Cardiac fibroblast (primary cell): ENCODE measurements at places on chromosomes 1 and 21.

DNA sequence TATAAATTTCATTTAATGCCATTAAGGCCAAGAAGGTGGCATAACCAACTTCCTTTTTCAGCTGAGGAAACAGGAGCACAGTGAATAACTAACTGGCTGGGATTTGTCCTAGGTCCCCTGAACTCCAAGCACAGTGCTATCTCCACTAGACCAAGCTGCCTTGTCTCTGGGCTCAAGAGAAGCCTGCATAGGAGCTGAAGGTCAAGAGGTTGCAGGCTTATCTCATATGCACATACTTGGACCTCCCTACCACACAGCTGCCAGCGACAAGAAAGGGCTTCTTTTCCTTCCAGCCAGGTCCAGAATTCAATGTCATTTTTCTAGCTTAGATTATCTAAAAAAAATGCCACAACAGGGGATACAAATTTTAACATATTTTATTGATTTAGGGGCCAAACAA lies 27.1 kb downstream of the AK2 start:
- no peak for DNase-seq

- DNase-seq, result peak; percentile 86
These were observed 52.4 kb upstream of the USP1 start for GRCh38 chr1:62384276-62385005.

- no peak for DNase-seq
These were observed 247.3 kb downstream of the FOXD2 start for GRCh38 chr1:47684964-47685762.

DNA sequence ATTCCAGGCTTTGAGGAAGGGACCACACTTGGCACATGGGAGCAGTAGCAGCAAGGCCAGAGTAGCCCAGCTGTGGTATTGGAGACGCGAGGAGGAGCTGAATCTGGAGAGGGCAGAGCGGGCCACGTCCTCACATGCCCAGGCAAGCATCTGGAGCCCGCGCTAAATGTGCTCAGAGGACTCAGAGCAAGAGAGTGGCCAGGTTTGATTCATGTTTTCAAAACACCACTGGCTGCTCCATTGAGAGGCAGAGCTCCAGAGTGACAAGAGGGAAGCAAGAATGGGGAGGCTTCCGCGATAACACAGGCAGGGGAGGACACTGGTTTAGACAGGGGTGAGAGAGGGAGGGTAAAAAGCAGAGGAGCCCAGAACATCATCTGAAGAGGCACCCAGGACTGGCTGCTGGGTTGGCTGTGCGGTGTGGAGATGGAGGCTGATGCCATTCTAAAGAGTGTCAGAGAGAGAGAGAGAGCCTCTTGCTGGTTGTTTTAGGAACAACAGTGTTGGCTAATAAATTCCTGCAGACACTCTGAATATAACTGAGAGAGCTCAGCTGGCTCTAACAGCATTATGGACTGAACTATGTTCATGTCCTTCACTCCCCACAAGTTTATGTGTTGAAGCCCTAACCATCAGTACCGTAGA lies 32.3 kb downstream of the RCAN1 start:
- peak; percentile 69 for DNase-seq

DNA sequence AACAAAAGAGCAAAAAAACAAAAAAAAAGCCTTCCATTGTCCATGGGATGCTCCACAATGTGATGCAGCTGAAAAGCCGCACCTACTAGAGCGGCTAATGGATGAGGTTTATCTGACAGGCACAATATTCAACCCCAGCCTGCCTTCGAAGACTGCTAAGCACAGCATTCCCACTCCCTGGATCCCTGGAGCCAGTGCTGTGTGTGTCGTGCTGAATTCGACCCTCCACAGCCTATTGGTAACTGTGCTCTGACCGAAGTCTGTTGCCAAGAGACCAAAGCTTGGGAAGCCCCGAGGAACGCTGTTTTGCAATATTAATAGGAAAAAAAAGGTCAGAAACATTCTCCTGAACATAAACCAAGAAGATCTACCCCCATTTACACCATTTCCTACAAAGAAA lies 57.2 kb upstream of the PUM1 start:
- no peak for DNase-seq

GRCh38 chr1:109793089-109793485 lies 29.4 kb upstream of the EPS8L3 start:
- no peak for DNase-seq

DNA sequence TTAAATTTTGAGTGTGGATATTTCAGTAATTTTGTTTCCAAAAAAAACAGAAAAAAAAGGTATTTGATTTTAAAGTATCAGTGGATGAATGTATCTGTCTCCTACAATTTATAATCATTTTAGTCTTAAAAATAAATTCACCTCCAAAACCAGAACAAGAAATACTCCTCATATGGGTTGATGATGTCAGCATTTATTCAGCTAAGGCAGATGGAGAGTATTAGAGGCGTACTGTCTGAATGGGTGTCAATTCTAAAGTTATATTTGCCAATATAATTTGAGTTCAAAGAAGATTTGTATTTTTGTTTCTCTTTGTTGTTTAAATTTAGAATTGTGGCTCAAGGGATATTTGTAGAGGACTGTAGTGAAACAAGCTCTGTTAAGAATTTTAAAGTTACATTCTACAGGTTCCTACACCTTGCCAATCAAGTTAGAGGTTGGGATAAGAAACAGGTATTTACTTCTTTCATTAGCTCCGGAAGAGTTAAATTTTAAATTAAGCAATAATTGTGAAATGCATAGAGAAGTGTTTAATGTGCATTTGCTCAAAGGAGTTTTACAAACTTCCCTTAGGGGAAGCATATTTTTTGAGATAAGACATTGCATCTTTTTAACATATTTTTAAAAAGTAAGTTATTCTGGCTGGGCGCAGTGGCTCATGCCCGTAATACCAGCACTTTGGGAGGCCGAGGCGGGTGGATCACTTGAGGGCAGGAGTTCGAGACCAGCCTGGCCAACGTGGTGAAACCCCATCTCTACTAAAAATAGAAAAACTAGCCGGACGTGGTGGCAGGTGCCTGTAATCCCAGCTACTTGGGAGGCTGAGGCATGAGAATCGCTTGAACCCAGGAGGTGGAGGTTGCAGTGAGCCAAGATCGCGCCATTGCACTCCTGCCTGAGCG lies 1.2 kb downstream of the PLA2G4A start:
- DNase-seq, result no peak

- peak; percentile 99 for DNase-seq
These were observed 95.4 kb upstream of the USP24 start for GRCh38 chr1:55310505-55310971.

DNA sequence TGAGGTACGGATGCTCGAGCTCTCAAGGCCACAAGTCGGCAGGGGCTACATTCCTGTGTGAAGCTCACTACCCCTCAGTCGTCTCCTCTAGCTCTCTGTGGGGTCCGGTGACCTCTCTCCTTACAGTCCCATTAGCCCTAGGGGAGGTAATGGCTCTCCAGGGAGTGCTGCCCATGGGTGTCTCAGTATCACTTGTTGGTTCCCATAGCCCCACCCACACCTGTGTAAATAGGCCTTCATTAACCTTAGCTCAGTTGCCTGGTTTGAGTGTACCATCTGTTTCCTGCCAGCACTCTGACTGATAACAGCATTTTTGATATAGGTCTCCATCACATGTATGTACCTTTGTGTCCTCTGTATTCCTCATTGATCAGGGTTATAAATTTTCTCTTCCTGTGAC lies 133.2 kb upstream of the KCNJ15 start:
- no peak for DNase-seq
